ENCODE measurements at places on chromosomes 5 and 9. TPM values are rescaled to one million over a fixed set of nuclear protein-coding genes. Genes with fewer than 3 reads are reported as not detected.

Gene SPATA6L
- 4.2 TPM for total RNA-seq

- peak; percentile 48 for DNase-seq
These were observed 193.6 kb downstream of the ZSWIM6 start for GRCh38 chr5:61525512-61526206.

DNA sequence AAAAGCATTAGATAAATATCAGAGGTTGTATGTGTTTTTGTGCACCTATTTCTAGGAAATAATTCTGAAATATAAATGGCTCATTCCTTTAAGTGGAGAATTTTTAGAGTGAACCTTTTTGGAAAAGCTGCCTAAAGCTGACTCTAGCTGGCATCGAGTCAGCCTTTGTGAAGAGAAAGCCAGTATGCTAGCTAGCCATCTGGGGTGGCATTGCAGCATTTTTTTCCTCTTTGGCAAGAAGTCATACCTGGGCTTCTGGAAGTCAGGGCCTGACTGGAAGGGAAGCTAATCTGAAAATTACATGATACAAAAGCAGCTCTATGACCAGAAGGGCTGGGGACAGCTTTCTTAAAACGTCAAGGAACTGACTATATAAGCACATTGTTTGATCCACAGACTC lies 19.7 kb downstream of the ANP32B start:
- DNase-seq = no peak

Gene PCDHB4
- 4.0 TPM for total RNA-seq

- no peak for DNase-seq
These were observed 106.8 kb downstream of the MED27 start for GRCh38 chr9:131972889-131973288.

Gene VAV2
- total RNA-seq = 15.7 TPM

DNA sequence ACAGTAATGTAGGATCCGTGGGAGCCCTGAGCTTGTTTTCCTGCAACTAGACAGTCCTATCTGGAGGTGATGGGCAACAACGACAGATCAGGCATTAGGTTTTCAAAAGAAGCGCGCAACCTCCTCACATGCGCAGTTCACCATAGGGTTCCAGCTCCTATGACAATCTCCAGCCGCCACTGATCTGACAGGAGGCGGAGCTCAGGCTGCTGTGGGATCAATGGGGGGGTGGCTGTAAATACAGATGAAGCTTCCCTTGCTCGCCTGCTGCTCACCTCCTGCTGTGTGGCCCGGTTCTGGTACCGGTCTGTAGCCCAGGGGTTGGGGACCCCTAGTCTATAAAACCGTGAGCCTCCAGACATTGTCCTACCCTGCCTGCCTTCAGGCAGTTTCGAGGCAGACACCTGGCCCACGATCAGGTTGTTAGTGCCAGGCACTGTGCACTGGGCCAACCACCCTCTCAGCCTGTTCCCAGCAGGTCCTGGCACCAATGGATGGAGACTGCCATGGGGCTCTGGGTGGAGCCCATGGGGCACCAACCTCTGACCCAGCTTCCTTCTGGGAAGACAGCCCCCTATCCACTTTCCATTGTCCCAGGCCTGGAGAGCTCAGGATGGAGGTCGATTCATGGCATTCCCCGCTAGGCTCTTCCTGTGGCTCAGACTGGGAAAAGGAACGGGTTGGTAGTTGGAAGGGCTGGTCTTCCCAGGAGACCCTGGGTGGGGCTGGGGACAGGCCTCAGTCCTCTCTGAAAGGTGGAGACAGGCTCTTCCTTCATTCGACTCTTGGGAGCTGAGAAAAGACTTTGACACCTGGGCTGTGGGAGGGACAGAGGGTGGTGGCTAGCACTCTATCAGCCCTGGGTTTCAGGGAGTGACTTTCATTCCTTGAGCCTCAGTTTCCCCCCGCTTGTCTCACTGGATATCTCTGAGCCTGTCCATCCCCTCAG lies 1.7 kb downstream of the ENDOG start:
- DNase-seq = peak; percentile 64

DNA sequence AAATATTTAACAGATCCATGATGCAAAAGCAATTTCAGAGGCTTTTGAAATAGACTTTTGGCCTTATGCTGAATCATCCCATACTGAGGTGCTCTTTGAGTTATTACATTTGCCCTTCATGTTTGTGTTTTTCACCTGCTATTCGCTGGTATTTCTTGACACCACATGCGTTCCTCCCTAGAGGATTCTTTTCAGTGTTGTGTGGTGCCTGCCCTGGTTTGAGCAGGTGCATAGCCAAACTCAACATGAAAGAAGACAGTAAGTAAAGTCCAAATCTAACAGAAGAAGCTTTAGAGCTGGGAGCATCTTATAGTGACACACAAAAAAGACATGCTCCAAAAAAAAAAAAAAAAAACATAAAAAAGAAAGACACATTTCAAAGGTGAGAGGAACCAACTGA lies 796.3 kb downstream of the SEMA5A start:
- DNase-seq = no peak

Gene MTX3
- 24.8 TPM for total RNA-seq

Gene BDP1
- total RNA-seq = 49.5 TPM

Gene RNF208
- not detected for total RNA-seq

DNA sequence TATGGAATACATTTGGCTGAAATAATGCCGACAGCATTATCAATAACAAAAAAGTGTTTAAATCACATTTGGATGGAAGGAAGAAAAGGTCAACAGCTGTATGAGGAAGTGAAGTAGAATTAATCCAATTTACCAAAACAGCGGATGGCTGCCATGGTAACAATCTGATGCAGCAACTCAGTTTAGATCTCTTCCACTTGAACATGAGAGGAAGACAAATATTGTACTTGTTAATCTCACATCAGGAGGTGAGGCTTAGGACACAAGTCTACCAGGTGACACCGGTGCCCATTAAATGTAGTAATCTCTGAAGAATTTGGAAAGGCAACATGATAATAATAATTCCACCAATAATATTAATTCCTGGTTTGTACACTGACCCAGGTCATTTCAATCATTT lies 2.4 kb downstream of the RASEF start:
- DNase-seq = peak; percentile 50

Gene PLEKHG4B
- total RNA-seq = 3.3 TPM

DNA sequence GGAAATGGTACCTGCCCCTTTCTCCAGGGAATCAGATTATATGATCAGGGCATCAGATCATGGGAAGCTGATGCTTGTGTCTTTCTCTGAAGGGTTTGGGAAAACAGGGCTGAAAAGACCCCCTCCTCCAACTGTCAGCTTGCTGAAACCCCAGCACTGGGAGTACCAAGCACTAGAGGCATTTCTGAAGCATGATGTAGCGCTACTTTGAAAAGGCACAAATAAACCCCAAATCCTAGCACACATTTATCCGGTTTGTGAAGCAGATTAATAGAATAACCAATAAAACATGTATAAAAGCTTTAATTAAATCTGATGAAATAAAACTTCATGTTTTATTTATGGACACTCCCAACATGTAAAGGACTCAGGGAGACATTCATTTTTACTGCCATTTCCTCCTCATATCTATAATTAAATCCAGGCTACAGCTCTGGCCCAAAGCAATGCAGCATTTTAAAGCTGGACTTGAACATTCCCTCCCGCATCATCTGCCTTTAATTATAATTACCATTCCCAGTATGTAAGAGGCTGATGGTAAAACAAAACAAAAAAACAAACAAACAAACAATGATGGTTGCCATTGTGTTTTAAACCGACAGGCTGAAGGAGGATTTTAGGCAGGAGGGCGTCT lies 298.2 kb upstream of the RFX3 start:
- DNase-seq = peak; percentile 59

- no peak for DNase-seq
These were observed 26.3 kb downstream of the FAF2 start for GRCh38 chr5:176474476-176474875.

GRCh38 chr9:116697362-116697761 lies 10.3 kb downstream of the TRIM32 start:
- no peak for DNase-seq

Gene BHMT2
- 5.1 TPM for total RNA-seq

DNA sequence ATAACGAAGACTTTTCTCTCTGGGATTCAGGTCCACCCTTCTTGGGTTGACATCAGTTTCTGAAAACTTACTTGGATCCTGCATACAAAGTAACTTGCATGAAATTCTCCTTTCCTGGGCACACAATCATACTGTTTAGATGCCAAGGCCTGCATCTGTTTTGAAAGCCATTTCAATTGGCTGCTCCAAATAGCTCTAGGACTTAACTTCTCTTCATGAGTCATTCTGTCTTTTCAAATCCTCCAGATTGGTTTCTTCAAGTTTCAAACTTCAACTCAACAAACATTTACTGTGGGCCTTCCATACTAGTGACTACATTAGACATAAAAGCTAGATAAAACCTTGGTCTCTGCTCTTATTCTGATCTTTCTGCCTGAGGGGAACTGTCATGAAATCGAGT lies 54.8 kb upstream of the HMHB1 start:
- peak; percentile 73 for DNase-seq

- DNase-seq = no peak
These were observed 26.2 kb downstream of the EXD3 start for GRCh38 chr9:137396634-137397367.

DNA sequence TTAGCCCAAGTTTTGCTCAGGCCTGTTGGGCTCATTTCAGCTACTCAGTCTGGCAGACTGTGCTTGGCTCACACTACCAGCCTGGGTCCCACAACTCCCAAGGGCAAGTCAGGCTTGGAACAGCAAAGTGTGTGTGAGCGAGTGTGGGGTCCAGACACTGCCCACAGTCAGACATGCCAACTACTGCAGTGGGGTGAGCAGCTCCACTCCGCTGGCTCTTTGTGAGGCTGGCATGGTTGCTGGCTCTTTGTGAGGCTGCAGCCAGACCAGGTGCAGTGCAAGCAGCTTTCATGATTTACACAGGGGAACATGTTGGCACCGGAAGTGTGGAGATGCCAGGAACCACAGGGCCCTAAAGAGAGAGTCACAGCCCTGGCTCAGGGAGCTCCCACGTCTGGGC lies 606.7 kb upstream of the FAM174A start:
- no peak for DNase-seq

DNA sequence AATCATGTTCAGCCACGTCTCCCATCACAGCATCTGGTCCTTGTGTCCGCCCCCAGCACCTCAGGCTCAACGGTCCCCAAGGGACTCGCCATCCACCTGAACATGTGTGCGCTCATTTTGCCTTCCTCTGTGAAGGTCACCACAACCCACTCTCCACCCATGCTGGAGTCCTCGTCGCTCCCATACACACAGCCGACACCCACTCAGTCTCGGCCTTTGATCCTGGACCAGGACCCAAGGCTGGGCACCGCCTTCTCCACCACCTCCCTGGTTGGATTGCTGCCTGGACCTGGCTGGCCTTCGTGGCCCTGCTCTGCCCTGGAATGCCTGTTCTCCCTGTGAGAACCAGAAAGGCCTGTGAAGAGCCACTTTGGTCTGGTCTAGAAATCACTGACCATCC lies 60.3 kb downstream of the UBE2QL1 start:
- no peak for DNase-seq

GRCh38 chr9:72453797-72454196 lies 67.6 kb upstream of the TMC1 start:
- DNase-seq = no peak

Gene GABRA6
- total RNA-seq = not detected

Gene PIP5KL1
- total RNA-seq = not detected

DNA sequence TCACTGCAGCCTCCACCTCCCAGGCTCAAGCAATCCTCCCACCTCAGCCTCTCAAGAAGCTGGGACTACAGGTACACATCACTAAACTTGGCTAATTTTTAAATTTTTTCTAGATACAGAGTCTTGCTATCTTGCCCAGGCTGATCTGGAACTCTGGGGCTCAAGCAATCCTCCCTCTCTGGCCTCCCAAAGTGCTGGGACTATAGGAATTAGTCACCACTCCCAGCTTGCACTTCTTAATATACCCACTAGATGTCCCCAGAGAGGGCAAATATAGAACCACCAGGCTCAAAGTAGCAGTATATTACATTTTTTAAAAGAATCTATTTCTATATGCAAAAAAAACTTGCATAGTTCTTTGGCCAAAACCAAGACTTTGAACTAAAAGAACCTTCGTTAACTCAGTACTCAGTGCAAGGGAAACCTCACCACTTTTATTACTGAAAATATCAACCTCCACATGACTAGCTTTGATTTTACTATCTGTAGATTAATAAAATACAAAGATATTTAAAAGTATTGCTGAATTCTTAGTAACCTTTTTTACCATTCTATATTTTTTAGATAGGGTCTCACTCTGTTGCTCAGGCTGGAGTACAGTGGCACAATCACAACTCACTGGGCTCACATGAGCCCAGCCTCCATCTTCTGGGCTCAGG lies 25.8 kb upstream of the HSD17B3 start:
- DNase-seq = peak; percentile 84

Measured in tongue (tissue), 3 donors.